ENCODE measurements at places on chromosomes 7 and 10. TPM values are rescaled to one million over a fixed set of nuclear protein-coding genes. Genes with fewer than 3 reads are reported as not detected.

GRCh38 chr10:19097151-19097550 lies 48.5 kb downstream of the MALRD1 start:
- DNase-seq: no peak
- H3K27me3 ChIP-seq: no peaks in the 10 kb centered on the region
- no peaks in the 10 kb centered on the region for H3K36me3 ChIP-seq
- no peak overlapping the region for H3K27ac ChIP-seq

- no peaks in the 10 kb centered on the region for H3K4me1 ChIP-seq
- no peak overlapping the region for H3K27ac ChIP-seq
- no peak overlapping the region for H3K4me3 ChIP-seq
- DNase-seq: no peak
Measured at GRCh38 chr10:35813219-35813618, 171.1 kb upstream of the FZD8 start.

DNA sequence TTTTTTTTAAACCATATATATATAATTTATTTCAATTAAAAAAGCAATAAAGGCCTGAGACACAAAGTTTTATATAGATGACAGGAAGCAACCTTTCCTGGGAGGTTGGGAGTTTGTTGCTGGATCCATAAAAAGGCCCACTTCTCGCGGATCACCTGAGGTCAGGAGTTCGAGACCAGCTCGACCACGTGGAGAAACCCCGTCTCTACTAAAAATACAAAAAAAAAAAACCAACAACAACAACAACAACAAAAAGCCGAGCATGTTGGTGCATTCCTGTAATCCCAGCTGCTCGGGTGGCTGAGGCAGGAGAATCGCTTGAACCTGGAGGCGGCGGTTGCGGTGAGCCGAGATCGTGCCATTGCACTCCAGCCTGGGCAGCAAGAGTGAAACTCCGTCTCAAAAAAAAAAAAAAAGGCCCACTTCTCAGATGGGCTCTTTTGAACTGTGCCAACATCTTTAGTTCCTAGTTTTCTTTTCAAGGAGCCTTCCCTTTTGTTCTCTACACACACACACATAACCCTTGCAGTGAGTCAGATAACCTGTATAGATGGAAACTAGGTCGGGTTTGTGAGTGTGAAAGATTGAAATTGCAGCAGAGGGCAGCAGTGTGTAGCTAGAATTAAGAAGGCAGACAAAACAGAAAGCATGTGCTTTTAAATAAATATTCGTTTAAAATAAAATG lies 1.2 kb upstream of the SMNDC1 start:
- peaks cover 9% of the 10 kb centered on the region for H3K36me3 ChIP-seq
- H3K4me1 ChIP-seq: peaks cover 42% of the 10 kb centered on the region
- no peak for DNase-seq
- H3K27ac ChIP-seq: peak overlapping the region; percentile 96
- peak overlapping the region; percentile 97 for H3K4me3 ChIP-seq

GRCh38 chr7:5282543-5283316 lies at the start of gene SLC29A4:
Gene SLC29A4, plus strand, starts transcription at chr7:5282943. Its CDS starts 4,874 bp downstream, at chr7:5287817.
- no peak within 1 kb of the TSS for H3K27ac ChIP-seq
- H3K4me3 ChIP-seq: peak within 1 kb of the TSS; percentile 61
- no peak for DNase-seq
- H3K27me3 ChIP-seq: peaks cover 17% of the 10 kb centered on the region
- H3K4me1 ChIP-seq: peaks cover 11% of the 10 kb centered on the region

DNA sequence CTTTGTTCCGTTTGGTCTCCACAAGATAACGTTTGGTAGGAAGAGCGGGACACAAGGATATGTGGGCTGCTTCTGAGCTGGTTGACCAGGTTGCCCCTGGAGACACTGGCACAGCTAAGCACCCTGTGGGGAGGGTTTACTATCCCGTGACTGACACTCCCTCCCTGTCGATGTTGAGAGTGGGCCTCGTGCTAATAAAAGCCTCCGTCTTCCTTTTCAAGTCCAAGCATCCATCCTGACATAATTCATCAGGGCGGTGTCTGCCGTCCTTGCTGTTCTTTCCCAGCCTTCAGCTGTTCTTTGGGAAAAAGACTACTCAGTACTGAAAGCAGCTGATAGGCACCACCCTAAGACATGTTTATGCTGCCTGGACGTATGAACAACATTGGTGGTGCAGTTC lies 49.6 kb downstream of the SHH start:
- H3K27ac ChIP-seq: peak overlapping the region; percentile 28
- no peaks in the 10 kb centered on the region for H3K27me3 ChIP-seq
- peaks cover 6% of the 10 kb centered on the region for H3K4me1 ChIP-seq

- H3K4me1 ChIP-seq: no peaks in the 10 kb centered on the region
- no peak for DNase-seq
- H3K36me3 ChIP-seq: no peaks in the 10 kb centered on the region
- H3K4me3 ChIP-seq: no peak overlapping the region
- H3K27ac ChIP-seq: no peak overlapping the region
- H3K27me3 ChIP-seq: no peaks in the 10 kb centered on the region
Measured at GRCh38 chr7:91519241-91520158, 255.3 kb downstream of the FZD1 start.

DNA sequence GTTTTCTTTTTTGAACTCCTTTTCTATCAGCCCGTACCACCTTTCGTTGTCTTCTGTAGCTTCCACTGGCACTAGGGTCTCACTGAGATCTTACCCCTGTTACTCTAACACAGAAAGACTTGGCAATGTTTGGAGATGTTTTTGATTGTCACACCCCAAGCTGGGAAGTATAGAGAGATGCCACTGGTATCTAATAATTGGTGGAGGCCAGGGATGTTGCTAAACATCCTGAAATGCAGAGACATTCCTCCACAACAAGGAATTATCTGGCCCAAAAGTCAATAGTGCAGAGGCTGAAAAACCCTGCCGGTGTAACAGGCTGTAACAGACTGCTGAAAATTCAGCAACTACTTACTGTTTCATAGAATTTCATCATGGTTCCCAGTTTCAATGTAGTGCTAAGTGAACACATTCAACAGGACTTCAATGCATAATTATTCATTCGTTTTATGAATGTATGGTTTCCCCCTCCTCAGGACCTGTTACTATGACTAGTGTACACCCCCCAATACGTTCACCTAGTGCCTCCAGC lies 115.9 kb downstream of the TRIM24 start:
- H3K27ac ChIP-seq: no peak overlapping the region
- H3K27me3 ChIP-seq: no peaks in the 10 kb centered on the region
- peaks cover 89% of the 10 kb centered on the region for H3K36me3 ChIP-seq
- DNase-seq: no peak
- H3K4me1 ChIP-seq: no peaks in the 10 kb centered on the region

GRCh38 chr10:130737621-130738020 lies 573.9 kb downstream of the TCERG1L start:
- H3K4me3 ChIP-seq: no peak overlapping the region
- peaks cover 4% of the 10 kb centered on the region for H3K27me3 ChIP-seq
- H3K27ac ChIP-seq: no peak overlapping the region
- no peaks in the 10 kb centered on the region for H3K4me1 ChIP-seq

The TMEM273 gene
- 7.5 TPM for total RNA-seq

- no peak for DNase-seq
- H3K27ac ChIP-seq: no peak overlapping the region
Measured at GRCh38 chr7:29142021-29142727, 4.2 kb downstream of the CPVL start.

DNA sequence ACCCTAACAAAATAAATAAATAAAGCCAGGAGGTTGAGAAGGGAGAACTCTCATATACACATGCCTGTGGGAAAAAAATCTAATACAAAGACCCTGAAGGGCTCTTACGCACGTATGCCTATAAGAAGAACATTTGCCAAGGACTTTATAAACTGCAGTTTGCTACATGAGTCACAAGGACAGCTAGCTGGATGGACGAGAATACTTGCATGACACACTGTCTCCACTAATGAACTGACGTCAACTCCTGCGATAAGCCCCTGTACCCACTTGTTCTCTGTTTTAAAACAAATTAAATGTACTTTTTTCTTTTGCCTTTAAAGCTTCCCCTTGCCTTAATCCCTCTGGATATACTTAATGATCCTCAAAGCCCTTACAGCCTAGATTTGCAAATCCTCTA lies 374.6 kb upstream of the GHITM start:
- DNase-seq: no peak
- H3K4me3 ChIP-seq: no peak overlapping the region
- H3K4me1 ChIP-seq: no peaks in the 10 kb centered on the region
- no peak overlapping the region for H3K27ac ChIP-seq

- no peak for DNase-seq
- H3K27me3 ChIP-seq: no peaks in the 10 kb centered on the region
- H3K27ac ChIP-seq: no peak overlapping the region
- no peaks in the 10 kb centered on the region for H3K4me1 ChIP-seq
- peaks cover 5% of the 10 kb centered on the region for H3K36me3 ChIP-seq
- H3K4me3 ChIP-seq: no peak overlapping the region
Measured at GRCh38 chr7:39659356-39660013, 36.1 kb downstream of the RALA start.

The EFCAB10 gene
- total RNA-seq: not detected

The ATG9B gene
- total RNA-seq: 180 TPM

DNA sequence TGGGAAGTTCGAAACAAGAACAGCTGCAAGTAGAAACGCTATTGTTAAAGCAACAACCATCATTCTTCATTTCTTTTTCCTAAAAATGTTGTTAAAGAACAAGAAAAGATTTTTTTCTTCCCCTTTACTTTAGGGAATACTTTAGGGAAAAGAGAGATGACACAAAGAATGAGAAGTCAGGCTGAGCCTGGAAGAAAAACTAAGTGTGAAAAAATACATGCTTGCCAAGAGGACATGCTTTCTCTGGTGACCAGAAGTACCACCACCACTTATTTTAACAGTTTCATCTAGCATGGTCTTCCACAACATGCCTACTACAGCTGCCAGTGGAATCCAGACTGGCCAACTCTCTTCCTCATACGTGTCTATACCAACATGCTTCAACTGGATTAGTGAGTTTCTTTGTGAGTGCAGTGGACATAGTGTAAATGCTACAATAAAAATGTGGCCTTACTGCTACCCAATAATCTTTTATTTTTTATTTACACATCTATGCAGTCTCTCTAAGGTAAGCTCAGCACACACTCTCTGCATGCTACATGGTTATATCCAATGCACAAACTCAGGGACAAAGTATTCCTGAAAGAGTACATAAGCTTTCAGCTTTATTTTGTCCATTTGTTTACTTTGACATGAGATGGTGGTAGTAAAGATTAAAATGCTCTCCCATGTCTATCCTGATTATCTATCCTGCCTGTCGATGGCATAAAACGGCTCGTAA lies 196.2 kb downstream of the TAX1BP1 start:
- H3K27me3 ChIP-seq: no peaks in the 10 kb centered on the region
- DNase-seq: no peak
- peaks cover 4% of the 10 kb centered on the region for H3K36me3 ChIP-seq
- no peak overlapping the region for H3K4me3 ChIP-seq

DNA sequence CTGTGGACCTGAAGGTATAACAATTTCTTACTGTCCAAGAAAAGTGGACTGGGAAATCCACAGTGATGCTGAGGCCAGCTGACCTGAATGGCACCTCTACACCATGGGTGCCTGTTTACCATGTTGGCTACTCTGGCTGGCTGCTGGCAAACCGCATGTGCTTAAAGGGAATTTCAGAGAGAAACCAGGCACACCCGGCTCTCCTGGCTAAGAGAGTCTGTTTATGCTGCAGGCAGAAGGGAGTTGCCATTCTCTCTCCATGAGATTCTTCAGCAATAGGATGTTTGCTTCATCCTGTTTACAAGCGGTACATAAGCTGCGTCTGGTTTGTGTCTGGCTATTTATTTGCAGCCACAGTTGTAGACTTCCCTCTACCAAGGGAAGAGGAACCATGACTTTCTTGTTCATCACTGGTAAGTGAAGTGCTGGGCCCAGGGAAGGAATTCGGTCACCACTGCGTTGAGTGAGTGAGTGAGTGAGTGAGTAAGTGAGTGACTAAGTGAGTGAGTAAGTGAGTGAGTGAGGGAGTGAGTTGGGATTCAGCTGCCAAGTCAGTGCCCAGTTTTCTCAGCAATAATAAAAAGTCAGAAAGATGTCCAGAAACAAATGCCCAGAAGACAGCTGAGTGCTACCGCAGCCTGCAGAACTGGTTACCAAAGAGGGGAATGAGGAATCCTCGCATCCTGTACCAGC lies 90.4 kb downstream of the COBL start:
- no peak for DNase-seq
- no peak overlapping the region for H3K4me3 ChIP-seq
- peaks cover 50% of the 10 kb centered on the region for H3K4me1 ChIP-seq

The CLDN12 gene
- total RNA-seq: 9.8 TPM

DNA sequence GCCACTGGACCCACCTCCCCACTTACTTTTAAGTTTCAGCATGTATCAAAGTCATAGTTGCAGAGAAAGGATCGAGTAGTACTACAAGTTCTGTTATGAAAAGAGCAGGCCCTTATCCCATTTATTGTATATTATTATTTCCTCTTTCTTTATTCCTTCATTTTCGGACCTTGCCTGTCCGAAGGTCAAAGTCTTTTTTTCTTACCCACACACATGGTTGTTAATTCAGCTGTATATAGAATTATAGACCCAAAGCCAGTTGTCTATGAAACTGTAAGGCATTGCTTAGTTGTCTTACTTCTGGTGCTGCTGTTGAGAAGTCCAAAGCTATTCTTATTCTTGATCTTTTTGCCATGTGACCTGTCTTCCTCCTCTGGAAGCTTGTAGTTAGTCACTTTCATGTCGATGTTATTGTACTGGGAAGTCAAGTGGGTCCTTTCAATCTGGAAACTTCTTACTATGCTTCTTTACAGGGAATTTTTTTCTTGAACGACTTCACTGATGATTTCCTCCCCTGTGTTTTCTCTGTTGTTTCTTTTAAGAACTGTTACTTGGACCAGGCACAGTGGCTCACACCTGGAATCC lies 8.3 kb downstream of the NUDT5 start:
- peaks cover 41% of the 10 kb centered on the region for H3K36me3 ChIP-seq
- DNase-seq: no peak
- H3K27ac ChIP-seq: no peak overlapping the region
- no peaks in the 10 kb centered on the region for H3K27me3 ChIP-seq
- H3K4me1 ChIP-seq: peaks cover 7% of the 10 kb centered on the region

DNA sequence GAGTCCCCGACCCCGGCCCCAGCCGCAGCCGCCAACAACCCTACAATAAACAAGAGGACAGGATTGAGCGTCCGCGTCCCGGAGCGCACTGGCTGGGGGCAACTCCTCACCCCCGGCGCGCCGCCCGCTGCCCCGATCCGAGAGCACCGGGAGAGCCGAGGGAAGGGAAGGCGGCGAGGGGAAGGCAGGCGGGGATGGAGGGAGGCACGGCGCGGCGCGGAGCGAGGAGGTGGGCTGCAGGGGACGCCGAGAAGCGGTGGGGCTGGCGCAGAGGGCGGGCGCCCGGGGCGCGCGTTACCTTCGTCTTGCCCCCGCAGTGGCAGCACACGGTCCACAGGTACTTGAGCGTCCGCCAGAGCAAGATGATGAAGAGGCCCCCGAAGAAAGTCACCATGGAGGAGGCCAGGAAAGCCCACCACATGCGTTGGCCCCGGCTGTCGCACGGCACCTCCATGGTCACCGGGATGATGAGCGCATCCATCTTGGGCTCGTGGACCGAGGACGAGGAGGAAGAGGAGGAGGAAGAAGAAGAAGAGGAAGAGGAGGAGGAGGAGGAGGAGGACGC lies 559 bp downstream of the KCNMA1 start:
- no peaks in the 10 kb centered on the region for H3K36me3 ChIP-seq
- no peak overlapping the region for H3K27ac ChIP-seq
- no peak for DNase-seq
- peak overlapping the region; percentile 58 for H3K4me3 ChIP-seq

- no peak for DNase-seq
- H3K4me1 ChIP-seq: no peaks in the 10 kb centered on the region
- no peaks in the 10 kb centered on the region for H3K27me3 ChIP-seq
- H3K4me3 ChIP-seq: no peak overlapping the region
Measured at GRCh38 chr10:62852961-62853702, 37.0 kb upstream of the EGR2 start.

- no peak overlapping the region for H3K27ac ChIP-seq
- no peak overlapping the region for H3K4me3 ChIP-seq
- peaks cover 15% of the 10 kb centered on the region for H3K4me1 ChIP-seq
- no peaks in the 10 kb centered on the region for H3K36me3 ChIP-seq
- no peaks in the 10 kb centered on the region for H3K27me3 ChIP-seq
Measured at GRCh38 chr10:84135836-84136235, 3.5 kb upstream of the GHITM start.

Measured in suprapubic skin (tissue), 4 donors.